ENCODE measurements at places on chromosomes 4 and X. TPM values are rescaled to one million over a fixed set of nuclear protein-coding genes. Genes with fewer than 3 reads are reported as not detected.

GRCh38 chrX:39582091-39582490 is 515.7 kb downstream of the BCOR start:
- no peak for DNase-seq

- DNase-seq = no peak
These were observed 108.2 kb upstream of the SORBS2 start for GRCh38 chr4:185920171-185920570.

DNA sequence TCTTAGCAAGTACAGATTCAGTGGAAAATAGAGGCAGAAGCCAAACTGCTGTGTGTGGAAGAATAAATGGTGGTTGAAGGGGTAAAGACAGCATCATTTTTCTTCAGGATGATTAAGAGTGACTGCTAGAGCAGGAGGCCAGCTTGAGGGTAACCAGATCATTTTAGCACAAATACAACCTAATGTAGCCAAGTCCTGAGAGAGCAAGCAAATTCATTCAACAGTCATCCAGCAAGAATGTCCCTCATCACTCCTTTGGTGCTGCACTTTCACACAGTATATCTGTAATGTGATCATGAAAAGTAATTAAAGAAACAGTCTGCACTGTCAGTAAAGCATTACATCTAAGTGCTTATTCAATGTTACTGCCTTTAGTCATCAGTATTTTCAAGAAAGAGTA is 44.8 kb downstream of the NPFFR2 start:
- no peak for DNase-seq

- DNase-seq = no peak
These were observed 76.7 kb upstream of the HS3ST1 start for GRCh38 chr4:11505221-11505971.

Gene SLC16A2
- 32.4 TPM for total RNA-seq

Gene OCIAD2
- total RNA-seq = 50.0 TPM

- DNase-seq = no peak
These were observed 158.8 kb downstream of the ADGRA3 start for GRCh38 chr4:22356987-22357596.

Gene PCDH18
- total RNA-seq = 14.8 TPM

Gene ASB12
- 0.33 TPM for total RNA-seq

GRCh38 chr4:133149932-133150471 is 908 bp downstream of the PCDH10 start:
- peak; percentile 9 for DNase-seq

DNA sequence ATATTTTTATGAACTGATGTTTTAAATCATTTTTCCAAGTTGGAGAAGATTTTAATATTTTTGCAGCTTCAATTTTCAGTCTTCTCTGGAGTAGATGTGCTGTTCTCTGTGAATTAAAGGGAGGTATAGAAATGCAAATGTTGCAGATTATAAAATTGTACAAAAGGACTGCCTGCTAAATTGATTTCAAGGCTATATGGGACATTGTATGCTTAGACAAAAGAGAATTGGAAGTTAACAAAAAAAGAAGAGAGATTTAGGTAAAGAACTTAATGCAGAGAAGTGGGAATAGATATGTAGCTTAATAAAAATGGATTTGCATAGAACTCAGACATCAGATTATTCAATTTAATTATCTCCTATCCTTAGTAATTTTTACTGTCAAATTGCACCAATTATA is 403.3 kb downstream of the ZIC3 start:
- no peak for DNase-seq

Gene DGAT2L6
- not detected for total RNA-seq

Gene CD38
- 0.15 TPM for total RNA-seq

Gene SYP
- 1.8 TPM for total RNA-seq

DNA sequence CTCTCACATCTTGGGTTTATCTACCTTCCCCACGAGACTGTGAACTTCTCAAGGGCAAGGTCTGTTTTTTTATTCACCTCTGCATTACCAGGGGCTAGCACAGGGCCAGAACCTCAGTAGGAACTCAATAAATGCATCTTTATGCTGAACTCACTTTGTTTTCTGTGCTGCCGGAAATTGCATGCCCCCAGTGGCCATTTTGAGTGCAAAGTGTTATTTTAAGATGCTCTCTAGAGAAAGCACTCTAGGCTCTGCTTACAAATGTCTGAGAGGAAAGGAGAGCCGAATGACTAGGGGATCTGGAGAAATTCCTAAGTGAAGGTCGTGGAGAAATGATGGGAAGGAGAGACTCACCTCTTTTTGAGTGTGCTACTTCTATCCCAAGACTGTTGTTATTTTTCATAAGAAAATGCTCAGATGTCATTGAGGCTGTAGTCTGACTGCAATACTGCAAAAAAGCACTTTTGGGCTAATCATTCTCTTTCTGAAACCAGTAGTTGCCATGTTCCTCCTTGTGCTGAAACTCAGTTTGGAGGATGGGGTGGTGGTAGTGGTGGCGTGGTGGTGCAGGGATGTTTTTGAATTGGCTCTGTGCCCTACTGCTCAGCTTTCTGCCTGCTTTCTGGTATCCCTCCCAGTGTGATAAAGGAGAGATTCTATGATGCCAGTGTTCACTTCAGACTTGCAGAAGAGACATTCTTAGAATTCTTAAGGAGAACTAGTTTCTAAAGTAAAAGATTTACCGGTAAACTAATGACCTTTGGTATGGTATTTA is 41.3 kb downstream of the DOCK11 start:
- peak; percentile 3 for DNase-seq

DNA sequence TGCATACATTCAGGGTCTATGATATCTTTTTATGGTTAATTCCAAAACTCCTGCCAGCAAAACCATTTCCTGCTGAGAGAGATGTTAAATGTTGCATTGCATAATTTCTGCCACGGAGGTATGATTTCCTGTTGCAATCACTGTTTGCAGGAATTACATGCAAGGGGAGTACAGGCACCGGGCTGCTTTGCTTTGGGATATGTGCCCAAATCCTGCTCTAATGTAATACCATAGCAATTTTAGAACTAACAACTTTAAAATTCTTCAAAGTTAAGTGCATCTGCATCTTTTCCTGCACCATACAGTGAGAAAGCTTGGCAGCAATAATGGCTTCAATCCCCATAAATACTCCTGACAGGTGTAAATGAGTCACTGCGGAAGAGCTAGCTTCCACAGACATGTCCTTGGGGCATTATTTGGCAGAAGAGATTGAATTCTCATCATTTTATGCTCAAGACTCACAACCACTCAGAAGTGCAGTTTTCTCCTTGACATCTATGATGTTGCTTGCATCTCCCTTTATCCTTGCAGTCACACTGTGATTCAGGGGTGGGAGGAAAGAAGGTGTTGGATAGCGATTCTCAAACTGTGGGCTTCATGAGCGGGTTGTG is 29.6 kb downstream of the TRIM2 start:
- DNase-seq = no peak
